ENCODE measurements at places on chromosomes 6 and 20.

DNA sequence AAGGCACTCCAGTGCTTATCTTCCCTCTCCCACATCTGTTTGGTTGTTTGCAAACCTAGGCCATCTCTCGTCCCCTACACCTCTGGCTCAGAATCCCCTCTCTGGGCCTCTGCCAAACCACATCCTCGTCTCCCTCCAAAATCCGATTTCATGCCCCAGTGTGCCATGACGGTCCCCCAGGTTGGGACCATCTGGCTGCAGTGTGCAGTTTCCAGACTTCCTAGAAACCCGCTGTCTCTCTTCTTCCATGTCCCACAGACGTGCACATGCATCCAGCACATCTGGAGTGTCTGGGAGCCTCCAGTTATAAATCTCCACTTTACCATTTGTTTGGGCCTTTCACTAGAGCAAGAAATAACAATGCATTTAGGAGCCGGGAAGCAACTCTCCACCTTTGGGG, 316.2 kb downstream of the KIF16B start:
- DNase-seq: no peak

GRCh38 chr6:137277971-137278637, 58.9 kb upstream of the IFNGR1 start:
- DNase-seq: no peak

DNA sequence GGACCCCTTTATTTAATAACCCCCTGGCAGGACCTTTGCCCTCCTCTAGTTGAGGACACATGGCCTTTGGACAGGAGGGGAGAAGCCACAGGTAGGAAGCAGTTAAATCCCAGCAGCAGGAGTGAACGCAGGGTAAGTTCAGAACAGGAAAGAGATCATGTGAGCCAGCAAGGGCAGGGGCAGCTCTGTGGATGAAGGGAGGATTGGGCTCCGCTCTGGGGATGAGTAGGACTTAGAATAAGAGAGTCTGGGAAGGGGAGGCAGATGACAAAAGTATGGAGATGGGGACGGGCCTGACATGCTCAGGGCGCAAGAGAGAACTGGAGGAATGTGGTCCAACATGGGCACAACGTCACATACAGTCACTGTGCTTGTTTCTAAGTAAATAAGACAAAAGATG, 89.0 kb downstream of the NDUFAF5 start:
- DNase-seq: no peak

DNA sequence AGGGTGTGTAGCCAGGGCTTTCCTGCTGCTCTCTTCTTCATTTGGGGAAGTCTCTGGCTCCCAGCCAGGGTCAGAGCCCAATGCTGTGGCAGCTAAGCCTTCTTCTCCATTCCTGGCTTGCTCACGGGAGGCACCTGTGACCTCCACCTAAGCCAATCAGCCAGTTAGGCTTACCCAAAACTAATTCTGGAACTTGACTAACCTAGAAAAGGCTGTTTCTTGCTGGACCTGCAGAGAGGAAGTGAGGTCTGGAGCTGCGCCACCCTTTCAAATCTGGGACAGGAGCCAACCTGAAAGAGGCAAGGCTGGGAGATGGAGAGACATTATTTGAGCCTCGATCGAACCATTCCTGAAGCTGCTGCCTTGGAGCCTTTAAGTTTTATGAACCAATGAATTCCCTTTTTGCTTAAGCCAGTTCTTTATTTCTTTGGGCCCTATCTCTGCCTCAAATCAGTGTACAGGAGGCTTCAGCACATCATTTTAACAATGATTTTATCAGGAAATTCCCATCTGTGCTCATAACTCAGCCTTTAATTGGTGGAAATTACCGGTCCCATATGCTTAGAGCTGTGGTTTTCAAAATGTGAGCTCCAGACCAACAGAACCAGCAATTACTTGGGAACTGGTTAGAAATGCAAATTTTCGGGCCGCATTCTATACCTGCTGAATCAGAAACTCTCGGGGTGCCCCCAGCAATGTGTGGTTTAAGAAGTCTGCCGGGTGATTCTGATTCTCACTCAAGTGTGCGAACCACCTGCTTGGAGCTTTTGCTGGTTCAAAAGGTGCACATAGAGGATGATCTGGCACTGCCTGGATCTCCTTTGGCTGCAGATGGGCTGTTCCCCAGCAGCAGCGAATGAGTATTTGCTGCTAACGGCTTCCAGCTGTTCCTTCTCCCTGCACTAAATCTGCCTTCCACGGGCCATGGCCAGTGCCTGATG, 97.4 kb upstream of the RNF24 start:
- no peak for DNase-seq

DNA sequence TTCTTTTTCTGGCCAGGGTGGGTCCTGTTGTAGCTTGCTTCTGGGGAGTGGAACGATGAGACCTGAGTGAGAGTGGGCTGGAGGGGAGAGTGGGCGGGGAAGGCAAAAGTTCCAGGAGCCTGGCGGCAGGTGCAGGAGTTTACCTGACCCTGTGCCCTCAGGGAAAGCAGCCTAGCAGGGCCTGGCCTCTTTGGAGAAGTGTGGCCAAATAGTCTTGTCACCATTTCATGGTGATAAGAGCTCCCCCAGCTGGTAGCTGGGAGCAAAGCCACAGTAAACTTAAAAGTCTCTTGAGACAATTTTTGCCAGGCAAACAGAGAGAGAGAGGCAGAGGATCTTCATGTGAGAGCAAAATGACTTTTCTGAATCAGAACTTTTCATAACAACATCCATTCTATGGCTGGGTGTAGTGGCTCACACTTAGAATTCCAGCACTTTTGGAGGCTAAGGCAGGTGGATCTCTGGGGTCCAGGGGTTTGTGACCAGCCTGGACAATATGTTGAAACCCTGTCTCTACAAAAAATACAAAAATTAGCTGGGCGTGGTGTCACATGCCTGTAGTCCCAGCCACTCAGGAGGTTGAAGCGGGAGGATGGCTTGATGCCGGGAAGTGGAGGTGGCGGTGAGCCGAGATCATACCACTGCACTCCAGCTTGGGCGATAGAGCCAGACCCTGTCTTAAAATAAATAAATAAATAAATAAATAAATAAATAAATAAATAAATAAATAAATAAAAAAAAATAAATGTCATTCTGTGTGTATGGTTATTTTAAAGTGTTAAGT, 161.8 kb upstream of the SCGN start:
- peak; percentile 50 for DNase-seq

GRCh38 chr6:158607411-158608170, 37.0 kb downstream of the DYNLT1 start:
- DNase-seq: no peak

DNA sequence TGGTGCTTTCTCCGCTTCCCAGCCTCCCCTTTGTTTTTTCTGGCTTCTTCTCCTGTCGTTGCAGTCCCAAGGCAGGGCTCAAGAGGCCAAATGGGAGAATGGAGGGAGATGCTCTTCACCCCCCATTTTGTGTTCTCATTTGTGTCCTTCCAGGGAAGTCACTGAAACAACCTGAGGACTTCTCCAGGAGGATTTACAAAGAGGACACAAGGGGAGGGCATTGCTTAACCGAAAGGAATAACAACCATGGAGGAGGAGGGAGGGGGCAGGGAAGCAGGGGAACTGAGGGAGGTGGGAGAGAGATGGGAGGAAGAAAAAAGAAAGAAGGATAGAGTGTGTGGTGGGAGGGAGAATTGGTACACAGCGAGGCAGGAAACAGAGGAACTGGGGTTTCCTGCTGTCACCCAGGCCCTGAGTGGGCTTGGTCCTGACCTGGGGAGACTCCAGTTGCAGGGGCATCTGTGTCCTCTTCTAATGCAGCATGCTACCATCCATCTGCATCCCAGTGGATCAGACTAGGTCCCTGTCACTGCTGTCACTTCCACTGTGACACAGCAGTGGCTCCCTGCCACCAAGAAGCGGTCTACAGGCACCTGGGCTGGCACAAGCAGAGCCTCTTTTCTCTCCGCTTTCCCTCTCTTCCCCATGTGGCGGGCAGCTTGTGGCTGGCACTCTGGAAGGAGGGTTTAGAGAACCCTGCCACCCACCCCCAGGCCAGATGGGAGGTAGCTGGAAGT, 17.1 kb upstream of the MLN start:
- DNase-seq: no peak

DNA sequence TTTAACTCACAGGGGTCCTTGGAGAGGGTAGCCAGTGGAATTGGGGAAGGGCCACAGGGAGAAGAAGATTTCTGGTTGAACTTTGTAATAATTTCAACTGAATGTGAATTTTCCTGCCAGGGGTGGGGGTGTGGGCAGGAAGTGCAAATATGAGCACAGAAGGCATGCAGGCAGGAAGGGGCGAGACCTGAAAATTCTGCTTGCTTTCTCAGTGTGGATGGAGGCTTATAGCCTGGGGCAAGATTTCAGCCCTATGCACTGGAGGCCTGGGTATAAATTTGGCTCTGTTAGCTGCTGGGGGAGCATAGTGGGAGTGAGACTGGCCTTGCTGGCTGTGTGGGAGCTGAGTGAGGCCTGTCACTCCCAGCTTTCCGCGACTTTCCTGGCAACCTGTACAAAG, 54.4 kb downstream of the PERP start:
- no peak for DNase-seq

- DNase-seq: no peak
These were observed 750 bp downstream of the MAP7 start for GRCh38 chr6:136549300-136550044.

DNA sequence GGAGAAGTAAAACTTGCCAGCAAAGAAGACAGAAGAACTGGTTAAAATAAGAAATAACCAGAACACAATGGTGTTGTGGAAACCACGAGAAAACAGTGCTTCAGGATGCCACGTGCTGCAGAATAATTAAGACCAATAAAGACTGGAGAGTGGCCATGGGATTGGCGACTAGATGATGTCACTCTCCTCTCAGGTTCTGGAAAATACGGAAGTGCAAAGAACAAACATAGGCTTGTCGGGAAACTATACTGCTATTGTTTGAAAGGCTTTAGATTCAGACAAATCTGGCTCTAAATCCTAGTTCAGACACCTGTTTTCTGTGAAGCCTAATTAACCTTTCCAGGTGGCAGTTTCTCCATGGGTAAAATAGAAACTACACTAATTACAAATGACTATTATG, 138.4 kb upstream of the STXBP5 start:
- DNase-seq: no peak

- DNase-seq: no peak
These were observed 133.4 kb upstream of the DTNBP1 start for GRCh38 chr6:15796130-15796771.

DNA sequence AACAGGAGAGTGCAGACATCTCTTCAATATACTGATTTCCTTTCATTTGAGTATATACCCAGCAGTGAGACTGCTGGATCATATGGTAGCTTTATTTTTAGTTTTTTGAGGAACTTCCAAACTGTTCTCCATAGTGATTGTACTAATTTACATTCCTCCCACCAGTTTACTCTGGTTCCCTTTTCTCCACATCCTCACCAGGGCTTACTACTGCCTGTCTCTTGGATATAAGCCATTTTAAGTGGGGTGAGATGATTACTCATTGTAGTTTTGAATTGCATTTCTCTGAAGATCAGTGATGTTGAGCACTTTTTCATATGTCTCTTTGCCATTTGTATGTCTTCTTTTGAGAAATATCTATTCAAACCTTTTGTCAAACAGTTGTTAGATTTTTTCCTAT, 64.9 kb upstream of the HMGCLL1 start:
- no peak for DNase-seq

GRCh38 chr6:131107151-131107550, 28.1 kb upstream of the AKAP7 start:
- no peak for DNase-seq

All from central memory CD4-positive, alpha-beta T cell (primary cell).